ENCODE measurements at places on chromosomes 6 and 20.

DNA sequence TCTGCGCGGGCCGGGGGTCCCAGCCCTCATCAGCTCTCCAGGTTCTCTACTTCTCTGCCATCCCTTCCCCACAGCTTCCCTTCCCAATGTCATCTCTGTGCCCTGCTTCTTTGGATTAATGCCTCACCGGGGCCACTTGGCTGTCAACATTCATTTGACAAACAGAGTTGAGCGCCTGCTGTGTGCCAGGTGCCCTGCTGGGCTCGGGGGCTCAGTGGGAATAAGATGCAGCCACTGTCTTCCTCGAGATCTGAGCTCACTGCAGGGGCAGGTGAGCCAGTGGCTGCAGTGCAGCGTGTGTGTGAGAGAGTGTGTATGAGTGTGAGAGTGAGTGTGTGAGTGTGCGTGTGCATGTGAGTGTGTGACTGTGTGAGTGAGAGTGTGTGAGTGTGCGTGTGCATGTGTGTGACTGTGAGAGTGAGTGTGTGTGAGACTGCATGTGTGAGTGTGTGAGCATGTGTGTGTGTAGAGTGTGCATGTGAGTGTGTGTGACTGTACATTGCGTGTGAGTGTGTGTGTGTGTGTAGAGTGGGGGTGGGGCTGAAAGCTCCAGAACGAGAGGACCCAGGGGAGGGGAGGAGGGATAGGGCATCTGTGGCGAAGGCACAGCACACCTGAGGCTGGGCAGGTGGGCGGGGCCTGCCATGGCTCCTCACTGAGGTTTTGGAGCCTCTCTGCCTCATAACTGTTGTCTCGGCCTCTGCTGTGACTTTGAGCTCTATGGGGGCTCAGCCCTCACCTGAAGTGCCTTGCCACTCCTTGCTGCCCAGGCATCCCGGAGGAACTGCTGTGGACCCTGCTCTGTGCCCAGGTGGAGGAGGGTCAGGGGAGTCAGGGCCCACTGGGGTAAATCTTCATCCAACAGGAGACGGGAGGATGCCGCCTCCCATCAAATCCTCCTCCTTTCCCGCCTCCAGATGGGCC is 36.5 kb upstream of the PHACTR3 start:
- no peak for DNase-seq

DNA sequence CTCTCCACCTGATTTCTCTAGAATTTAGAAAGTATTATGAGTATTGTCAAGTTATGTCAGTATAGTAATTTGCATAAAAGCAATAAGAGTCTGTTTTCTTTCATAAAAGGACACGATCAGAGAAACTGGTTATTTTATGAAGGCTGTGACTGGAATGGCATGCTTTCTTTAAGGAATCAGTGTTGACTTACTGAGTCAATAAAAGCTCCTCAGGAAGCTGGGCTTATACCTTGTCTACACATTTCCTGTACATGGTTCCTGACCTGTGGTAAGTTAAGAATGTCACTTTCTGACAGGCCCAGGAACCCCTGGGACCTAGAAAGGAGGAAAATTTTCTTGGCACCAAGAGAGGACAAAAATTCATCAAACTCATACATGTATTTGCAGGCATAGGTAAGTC is 1224.0 kb upstream of the ADGRB3 start:
- no peak for DNase-seq

DNA sequence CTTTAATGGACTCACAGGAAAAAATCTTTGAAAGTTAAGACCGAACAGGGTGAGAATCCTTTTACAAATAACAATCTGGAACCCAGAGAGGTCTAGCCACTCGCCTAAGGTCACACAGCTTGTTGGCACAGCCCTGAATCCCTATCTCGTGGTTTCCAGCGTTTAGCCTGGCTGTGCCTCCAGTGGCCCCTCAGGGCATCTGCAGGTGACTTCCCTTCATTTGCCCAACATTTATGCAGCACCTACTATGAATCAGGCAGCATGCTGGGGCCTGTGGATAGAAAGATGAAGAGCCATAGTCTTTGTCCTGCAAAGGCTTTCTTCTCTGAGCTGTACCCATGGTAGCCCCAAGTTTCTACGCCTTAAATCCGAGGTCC is 2.6 kb upstream of the NR2E1 start:
- DNase-seq, result no peak

DNA sequence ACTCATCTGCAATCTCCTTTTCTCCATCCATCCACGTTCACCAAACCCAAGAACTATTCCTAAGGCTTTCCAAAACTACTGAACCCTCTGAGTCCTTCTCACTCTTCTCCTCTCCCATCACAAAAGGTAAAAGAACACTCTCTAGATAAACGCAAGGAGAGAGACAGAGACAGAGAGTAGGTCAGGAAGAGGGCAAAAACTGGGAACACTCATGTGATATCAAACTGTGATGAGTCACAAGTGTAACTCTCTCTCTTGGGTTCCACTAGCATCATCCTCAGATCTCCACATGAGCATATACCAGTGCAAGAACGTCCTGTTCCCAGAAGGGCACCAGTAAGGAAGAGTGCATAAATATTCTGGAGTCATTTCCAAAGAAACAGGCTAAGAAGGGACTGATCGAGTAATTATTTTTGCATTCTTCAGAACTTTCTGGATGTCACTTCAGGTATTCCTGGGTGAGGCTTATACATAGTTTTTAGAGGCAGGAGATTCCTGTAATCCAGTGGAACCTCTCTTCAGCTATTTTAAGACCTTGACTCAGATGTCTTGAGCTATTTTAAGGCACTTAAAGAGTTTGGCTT is 47.3 kb upstream of the STXBP5 start:
- DNase-seq, result no peak

DNA sequence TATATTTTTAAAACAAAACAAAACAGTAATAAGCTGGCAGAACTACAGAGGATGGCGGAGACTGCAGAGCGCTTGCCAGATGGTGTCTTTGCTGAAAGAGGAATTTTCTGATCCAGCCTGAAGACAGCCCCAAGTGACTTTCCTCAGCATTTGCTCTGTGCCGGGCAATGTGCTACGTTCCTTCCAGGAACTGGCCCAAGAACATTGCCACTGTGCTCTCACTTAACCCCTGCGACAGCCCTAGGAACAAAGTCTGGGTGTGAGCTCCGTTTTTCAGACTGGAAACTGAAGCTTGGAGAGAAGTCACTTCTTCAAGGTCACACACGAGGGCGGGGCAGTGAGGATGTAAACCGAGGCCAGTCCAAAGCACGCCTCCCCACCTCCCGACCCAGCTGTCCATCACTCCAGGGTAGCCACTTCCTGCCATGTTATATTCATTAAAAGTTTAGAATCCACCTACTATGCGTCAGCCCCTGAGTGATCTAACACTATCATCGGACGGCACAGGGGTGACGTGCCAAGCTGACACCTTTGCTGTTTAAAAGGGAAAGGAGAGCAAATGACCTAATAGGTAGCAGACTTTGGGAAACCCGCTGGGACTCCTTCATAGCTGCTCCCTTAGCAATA is 22.3 kb upstream of the BMP7 start:
- no peak for DNase-seq

DNA sequence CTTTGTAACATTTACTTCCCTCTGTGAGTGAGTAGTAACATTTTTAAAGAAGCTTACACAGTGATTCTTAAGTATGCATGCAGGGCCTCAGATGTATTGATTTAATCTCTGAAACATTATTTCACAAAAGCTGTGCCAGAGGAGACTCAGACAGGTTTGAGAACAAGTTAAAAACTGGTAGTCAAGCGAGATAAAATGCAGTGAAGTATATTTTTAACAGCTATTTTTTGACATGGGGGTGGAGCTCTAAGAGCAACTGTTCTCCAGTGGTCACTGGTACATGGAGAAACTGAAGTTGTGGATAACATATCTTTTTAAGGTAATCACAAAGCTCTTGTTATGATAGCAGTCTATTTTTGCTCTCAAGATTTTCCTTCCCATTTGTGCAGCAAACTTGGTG is 20.4 kb downstream of the DSTN start:
- no peak for DNase-seq

DNA sequence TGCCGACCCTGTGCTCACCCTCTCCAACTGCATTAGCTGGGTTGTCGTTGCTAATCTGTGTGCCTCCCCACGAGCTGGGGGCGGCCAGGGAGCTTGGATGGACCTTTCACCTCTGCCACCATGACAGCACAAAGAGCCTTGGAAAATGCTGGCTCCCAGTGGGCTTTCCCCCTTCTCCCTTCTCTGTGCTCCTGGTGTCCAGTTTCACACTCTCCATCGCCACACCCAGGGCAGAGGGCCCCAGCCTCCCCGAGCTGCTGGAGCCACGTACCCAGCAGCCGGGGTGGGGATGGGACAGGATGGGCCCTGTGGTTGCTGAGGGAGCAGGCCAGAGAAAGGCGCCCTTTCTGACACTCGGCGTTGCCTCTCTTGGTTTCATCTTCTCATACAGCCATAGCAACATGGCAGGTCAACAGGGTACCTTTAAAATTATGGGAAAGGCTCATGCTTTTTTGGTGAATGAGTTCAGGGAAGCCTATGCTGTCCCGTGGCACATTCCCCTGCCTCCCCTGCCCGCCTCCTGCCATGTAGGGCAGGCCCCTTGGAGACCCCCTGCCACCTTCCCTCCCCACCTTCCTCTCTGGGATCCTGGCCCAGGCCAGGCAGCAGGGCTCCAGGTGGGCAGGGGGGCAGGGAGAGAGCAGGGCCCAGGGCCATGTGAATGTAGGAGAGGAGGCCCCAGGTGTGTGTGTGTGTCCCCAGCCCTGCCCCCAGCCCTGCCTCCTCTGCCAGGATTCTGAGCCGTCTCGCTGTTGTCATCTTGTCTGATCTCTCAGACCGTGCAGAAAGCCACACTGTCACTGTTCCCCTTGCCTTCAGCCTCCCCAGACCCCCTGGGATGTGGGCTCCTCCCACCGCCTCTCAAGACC is 85.2 kb upstream of the CCDC167 start:
- no peak for DNase-seq

DNA sequence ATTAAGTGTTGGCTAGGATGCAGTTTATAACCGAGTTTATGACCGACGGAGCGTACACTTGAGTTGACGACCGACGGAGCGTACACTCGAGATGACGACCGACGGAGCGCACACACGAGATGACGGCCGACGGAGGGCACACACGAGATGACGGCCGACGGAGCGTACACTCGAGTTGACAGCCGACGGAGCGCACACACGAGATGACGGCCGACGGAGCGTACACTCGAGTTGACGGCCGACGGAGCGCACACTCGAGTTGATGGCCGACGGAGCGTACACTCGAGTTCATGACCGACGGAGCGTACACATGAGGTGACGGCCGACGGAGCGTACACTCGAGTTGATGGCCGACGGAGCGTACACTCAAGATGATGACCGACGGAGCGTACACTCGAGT is 119.8 kb downstream of the HUS1B start:
- no peak for DNase-seq

DNA sequence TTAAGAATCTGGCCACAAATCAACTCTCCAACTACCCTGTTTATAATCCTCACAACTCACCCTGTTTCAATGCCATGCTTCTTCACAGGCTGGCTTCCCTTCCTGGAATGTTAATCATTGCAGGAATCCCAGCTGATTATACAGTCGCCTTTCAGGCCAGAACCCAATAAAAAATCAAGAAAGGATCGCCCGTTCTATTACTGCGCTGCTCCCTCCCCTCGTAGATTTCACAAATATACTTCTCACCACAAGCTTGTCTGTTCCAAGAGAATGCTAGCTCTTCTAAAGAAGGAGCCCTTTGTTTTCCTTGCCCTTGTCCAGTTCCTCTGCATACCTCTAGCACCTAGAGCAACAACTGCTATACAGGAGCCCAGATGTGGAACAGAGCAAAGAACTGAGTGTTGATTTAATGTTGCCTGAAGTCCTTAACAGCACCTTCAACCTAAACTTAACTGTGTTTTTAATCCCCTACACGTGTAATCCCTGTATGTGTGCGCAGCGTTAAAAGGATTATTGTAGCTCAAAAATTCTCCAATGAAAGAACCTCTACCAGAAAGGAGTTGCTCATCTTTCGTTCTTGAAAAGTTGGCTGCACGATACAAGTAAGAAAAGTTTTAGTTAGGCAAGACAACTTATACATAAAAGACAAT is 988 bp downstream of the ECHDC1 start:
- DNase-seq, result no peak

GRCh38 chr20:39588148-39588757 is 626.1 kb downstream of the DHX35 start:
- no peak for DNase-seq

- DNase-seq, result no peak
Observed at GRCh38 chr6:80938131-80938530, 814.4 kb downstream of the TENT5A start.

GRCh38 chr6:79913369-79913768 is 34.0 kb downstream of the ELOVL4 start:
- DNase-seq, result no peak

DNA sequence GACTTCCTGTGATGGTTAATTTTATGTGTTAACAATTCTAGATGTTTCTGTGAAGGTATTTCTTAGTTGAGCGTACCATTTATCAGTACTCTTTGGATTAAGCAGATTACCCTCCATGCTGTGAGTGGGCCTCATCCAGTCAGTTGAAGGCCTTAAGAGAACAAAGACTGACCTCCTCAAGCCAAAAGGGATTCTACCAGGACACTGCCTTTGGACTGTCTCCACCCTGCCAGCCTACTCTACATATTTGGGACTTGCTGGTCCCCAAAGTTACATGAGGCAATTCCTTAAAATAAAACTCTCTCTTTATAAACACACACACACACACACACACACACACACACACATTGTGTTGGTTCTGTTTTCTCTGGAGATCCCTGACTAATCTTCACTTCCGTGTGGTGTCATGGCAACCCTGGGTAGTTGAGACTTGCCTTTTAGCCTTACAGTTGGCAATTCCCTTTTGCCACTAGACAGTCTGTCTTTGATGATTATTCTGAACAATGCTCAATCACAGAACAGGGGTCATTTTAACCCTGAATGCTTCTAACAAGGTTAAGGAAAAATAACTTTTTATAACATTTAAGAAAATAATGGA is 32.2 kb downstream of the MRAP2 start:
- no peak for DNase-seq

DNA sequence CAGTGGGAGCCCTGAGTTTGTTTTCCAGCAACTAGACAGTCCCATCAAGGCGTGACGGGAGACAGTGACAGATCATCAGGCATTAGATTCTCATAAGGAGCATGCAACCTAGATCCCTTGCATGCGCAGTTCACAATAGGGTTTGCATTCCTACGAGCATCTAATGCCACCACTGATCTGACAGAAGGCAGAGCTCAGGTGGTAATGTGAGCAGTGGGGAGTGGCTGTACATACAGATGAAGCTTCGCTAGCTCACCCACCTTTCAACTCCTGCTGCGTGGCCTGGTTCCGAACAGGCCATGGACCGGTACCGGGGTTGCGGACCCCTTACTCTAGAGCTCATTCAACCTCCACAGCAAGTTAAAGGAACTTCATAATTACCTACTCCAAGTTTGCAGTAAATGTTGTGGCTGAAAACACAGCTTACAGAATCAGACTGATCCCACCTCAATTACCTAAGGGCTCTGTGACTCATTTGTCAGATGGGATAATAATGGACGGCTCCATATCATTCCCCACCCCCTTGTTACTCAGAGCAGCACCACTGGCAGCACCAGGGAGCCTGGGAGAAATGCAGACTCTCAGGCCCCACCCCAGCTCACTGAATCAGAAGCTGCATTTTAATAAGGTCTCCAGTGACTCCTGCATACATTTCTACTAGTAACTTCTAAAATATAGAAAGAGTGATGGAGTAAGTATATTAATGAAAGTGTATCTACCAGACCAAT is 15.7 kb downstream of the PXMP4 start:
- no peak for DNase-seq

All from stimulated activated CD4-positive, alpha-beta T cell treated with anti-CD3 and anti-CD28 coated beads, TNF-alpha, amount 100 ng/mL, for 1 hour (primary cell).